ENCODE measurements at places on chromosomes 2 and 18. TPM values are rescaled to one million over a fixed set of nuclear protein-coding genes. Genes with fewer than 3 reads are reported as not detected.

GRCh38 chr18:26863122-26863879 is 2.2 kb downstream of the AQP4 start:
- peak; percentile 31 for DNase-seq

Gene ATP6V1C2
- polyA plus RNA-seq = 3.0 TPM

DNA sequence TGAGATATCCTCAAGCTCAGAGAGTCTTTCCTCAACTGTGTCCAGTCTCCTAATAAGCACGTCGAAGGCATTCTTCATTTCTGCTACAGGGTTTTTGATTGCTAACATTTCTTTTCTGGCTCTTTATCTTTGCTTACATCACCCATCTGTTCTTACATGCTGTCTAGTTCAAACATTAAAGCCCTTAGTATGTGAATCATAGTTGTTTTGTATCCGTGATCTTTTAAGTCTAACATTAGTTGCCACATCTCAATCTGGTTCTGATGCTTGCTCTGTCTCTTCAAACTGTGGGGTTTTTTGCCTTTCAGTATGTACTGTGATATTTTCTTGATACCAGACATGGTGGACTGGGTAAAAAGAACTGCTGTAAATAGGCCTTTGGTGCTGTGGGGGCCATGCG is 235.2 kb downstream of the SH3RF3 start:
- no peak for DNase-seq

GRCh38 chr2:118539290-118539689 is 308.2 kb downstream of the EN1 start:
- peak; percentile 8 for DNase-seq

GRCh38 chr18:80179857-80180558 is 67.3 kb downstream of the PARD6G start:
- DNase-seq = no peak

GRCh38 chr18:22432657-22433137 is 15.0 kb upstream of the CTAGE1 start:
- no peak for DNase-seq

DNA sequence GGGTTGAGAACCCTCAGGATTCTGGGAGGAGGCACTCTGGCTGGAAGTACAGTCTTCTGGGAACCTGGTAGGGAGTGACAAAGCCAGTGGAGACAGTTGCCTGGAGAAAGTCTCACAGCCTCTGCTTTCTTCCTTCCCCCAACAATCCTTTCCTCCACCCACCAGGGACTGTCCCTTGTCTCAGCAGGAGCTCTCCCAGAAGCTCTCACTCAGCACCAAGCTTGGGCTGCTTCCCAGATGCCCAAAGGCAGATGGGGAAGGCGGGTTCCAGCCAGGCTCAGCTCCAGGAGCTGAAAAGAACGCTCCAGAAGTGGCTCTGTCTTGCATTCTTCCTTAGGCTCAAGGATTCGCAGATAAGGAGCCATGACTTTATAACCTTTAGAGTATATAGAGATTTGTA is 7.6 kb upstream of the NAGK start:
- DNase-seq = no peak

GRCh38 chr2:226017107-226017506 is 617.6 kb downstream of the NYAP2 start:
- no peak for DNase-seq

Gene ARHGEF33
- 0.91 TPM for polyA plus RNA-seq

- no peak for DNase-seq
Measured at GRCh38 chr18:77530732-77531131, 281.1 kb downstream of the GALR1 start.

GRCh38 chr2:40611196-40611595 is 159.3 kb upstream of the SLC8A1 start:
- no peak for DNase-seq

DNA sequence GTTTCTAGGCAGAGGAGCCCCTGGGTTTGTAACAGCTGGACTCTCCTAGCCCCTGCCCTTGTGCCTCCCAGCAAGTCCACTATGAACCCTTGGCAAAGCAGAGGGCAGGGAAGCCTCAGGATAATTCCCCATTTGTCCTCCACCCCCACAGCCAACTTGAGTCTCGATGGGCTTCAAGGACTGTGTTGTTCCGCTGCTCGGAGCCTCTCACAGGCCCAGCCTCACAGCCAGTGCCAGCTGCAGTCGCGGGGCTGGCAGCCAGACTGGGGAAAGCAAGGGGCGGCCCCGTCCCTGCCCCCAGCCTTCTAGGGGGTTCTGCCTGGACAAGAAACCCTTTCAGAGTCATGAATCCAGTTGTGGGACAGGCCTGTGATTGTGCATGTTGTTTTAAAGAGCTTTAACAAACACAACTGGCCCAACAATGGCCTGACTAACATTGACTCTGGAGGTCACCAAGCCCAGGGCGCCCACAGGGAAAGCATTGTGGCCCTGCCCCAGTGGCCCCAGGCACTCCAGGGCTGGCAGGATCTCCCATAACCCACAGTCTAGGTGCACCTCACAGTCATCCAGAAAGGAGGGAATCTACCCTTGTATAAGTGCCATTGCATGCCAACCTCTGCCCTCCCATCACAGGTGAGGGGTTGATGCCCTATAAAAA is 71.8 kb upstream of the DAPL1 start:
- DNase-seq = no peak

Gene FASTKD1
- 24.8 TPM for polyA plus RNA-seq

DNA sequence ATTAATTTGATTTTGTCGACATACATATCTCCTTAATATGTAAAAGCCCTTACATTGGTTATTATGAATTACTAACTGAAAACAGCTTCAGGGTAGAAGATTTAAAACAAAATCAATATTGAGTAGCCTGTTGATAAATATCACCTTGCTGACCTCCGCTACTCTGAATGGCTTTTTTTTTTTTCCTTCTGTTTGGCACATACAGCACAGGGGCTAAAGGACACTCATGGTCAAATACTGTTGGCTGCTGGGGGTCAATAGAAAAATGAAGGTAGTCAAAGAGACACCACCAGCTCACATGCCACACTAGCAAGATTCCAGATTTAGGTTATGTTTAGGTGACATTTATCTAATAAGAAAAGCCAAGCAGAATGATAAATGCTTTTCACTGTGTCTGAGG is 1642.4 kb upstream of the SLC39A10 start:
- no peak for DNase-seq

DNA sequence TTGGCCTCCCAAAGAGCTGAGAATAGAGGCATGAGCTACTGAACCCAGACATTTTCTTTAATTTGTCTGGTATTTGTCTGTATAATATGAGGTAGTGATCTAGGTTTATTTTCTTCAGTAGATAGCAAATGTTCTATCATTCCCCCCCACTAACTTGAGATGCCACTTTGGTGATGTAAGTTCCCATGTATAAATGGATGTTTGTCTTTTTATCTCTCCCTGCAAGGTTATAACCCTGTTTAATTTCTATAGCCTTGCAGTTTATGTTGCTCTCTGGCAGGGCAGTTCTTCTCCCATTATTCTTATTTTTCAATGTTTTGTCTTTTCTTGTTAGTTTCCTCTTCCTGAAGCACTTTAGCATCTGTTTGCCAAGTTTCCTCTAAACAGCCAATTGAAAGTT is 39.1 kb upstream of the MAP4K4 start:
- DNase-seq = no peak

- no peak for DNase-seq
Measured at GRCh38 chr2:41475959-41476358, 571.9 kb upstream of the PKDCC start.

GRCh38 chr2:15595936-15596335 is 4.3 kb downstream of the DDX1 start:
- no peak for DNase-seq

DNA sequence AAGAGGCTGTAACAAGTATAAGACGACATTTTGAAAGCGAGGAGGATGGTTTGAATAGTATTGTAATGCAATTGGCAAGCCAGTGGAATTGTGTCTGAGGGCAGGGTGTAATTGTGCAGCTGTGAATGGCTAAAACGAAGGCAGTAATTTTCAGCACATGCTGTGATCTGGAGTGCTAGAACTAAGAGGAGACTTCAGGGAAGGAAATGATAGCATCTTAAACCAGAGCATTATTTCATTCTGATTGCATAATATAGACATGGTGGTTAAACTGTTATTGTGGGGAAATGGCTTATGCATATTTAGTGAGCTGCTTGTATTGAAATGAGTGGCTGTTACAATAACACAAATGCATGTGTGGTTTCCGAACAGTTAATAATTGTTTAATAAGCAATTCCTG is 36.3 kb downstream of the THSD7B start:
- no peak for DNase-seq

DNA sequence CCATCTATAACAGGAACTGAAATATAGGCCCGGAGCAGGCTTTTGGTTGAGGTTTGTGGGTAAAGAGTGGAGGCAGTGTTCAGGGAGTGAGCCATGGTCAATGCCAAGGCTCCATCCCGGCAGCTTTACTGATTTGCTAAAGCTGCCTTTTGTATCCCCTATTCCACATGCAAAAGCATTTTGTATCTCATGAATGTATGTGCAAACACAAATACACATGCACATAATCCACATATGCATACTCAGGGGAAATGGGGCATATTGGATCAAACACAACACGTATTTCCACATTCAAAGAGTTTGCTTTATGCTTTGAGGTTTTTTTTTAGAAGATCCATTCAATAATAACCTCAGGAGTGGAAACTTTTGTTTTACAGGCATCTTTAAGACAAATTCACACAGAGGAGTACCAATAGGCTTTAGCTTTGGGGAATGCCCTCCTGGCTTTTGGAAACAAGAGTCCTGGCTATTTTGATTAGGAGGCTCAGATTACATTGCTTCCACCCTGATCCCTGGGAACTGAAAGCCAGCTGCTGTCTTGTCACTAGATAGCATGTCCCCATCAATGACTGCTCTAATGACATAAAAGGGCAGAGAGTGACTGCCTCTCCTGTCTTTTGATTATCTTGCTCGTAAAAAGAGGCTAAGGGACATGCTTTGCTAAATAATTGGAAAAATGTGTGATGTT is 263.2 kb downstream of the EN1 start:
- no peak for DNase-seq

Gene CCDC121
- 6.1 TPM for polyA plus RNA-seq

All from muscle of arm (tissue), 14 donors.